ENCODE measurements at places on chromosomes 11 and 22.

- DNase-seq = no peak
Measured at GRCh38 chr11:12177739-12178338, 67.4 kb downstream of the MICAL2 start.

GRCh38 chr11:129248618-129249017 lies 56.5 kb upstream of the ARHGAP32 start:
- no peak for DNase-seq

DNA sequence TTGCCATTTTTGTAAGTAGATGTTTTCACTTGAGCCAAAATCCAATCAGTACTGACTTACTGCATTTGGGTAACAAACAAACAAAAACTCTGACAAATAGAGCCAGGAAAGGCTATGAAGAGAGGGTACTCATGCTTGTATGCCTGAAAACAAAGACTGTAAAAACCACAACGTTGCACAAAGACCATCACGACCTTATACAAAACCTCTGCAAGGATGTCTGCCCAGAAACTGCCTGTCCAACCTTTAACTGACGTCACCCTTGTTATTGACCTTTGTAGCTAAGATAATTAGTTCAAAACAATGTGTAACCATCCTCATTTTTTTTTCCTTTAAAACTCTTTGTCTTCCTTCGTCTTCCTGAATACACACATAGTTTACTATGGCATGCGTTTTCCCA lies 804 bp upstream of the CREBZF start:
- DNase-seq = no peak

DNA sequence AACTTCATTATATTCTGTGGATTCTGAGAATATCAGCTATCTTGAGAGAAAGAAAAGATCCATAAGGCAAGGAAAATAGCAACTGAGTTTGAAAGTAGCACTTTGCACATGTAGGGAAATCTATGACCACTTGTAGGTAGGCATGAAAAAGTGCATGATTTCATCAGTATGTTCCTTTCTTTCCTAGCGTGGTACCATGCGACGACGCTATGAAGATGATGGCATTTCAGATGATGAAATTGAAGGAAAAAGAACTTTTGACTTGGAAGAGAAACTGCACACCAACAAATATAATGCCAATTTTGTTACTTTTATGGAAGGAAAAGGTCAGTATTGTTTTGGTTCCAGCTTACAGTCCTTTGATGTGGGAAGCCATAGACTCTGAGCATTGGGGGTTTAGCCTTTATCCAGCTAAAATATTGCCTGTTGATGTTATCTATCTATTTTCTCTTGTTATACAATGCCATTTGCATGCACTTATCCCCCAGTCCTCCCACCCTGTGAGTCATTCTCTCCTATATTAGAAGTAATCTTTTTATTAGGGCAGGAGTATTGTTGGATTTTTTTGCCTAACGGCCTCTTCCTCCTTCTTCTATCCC lies 60.9 kb downstream of the KDM2A start:
- DNase-seq = no peak

- DNase-seq = no peak
Measured at GRCh38 chr11:126662035-126662790, 306.7 kb downstream of the ST3GAL4 start.

DNA sequence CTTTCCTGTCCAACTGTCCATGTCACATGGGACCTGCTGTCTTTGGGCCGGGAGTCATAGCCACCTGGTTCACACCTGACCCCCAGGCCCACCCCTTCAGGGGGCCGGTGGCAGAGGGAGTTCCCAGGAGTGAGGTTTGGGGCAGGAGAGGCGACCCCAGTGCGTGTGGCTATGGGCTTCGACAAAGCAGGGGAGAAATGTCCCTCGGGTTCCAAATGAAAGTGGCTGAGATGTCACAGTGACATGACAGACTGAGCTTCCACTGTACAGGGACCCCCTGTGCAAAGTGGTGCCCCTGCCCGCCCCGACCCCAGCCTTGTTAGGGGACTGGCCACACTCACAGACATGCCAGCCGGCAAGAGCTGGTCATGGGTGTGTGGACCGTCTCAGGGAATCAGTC lies 1297.0 kb downstream of the BRD1 start:
- DNase-seq = no peak

- no peak for DNase-seq
Measured at GRCh38 chr22:25492162-25492561, 72.3 kb upstream of the GRK3 start.

DNA sequence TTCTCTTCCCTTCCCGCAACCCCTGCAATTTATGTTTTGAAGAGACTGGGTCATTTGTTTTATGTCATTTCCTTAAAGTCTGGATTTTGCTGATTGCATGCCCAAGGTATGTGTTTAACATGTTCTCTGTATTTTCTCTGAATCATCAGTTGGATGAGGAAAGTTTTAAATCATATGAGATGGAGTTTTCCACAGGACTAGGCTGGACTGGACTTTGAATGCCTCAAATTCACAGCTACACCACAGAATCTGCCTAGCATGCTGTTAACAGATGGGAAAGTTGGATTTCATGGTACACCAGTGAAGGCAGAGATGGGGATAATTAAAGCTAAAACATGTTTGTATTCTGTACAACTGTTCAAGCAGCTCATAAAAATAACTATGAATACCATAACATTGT lies 62.6 kb downstream of the CWC15 start:
- DNase-seq = no peak

DNA sequence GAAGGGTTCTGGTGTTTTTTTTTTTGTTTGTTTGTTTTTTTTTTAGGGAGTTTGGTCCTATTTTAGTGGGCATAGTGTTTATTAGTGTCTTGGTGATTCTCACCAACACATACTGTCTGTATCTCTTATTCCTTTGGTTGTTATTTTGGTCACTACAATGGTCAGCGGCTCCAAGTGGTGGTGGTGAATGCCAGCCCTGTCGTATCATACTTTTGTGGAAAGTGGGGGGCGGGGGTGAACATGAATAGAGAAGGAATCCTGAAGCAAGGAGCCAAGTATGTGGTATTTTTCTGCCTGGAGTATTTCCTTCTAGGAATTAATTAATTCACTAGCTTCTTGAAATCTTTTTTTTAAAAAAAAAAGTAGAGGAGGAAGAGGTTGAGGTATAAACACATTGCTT lies 79.6 kb downstream of the GRK3 start:
- DNase-seq = no peak

DNA sequence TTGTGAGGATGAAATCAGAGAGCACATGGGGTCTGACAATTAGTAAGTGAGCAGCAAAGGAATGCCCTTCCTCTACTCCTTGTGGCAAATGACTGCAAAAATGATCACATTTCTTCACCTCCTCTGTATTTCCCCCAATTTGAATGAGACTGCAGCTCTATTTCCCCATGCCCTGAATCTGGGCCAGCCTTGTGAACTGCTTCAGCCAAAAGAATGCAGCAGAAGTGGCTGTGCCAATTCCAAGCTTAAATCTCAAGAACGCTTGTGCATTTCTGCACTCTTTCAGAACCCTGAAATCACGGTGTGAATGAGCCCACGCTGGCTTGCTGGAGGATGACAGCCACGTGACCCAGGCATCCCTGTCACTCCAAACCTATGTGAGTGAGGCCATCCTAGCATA lies 9.9 kb downstream of the SLC43A3 start:
- no peak for DNase-seq

- no peak for DNase-seq
Measured at GRCh38 chr11:126426820-126427749, 71.6 kb downstream of the ST3GAL4 start.

- DNase-seq = no peak
Measured at GRCh38 chr11:114172871-114173444, 113.4 kb downstream of the ZBTB16 start.

DNA sequence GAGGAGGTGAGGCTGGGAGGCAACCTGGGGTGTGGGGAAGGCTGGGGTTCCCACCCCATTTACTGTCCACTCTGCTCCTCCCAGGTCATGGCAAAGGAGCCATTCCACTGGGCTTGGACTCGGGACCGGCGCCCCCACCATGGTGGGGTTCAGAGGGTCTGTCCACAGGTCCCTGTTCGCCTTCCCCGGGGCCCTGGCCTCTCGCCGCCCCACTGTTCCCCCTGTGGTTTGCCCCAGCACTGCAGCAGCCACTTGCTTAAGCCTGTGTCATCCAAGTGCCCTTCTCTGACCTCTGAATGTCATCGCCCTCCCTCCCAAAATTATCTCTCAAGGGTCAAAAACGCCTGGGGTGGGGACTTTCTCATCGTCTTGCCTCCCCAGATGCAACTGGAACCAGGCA lies 2.6 kb downstream of the SPDYC start:
- DNase-seq = no peak

- no peak for DNase-seq
Measured at GRCh38 chr11:23729088-23729487, 767.8 kb upstream of the LUZP2 start.

GRCh38 chr22:31098632-31099110 lies 8.7 kb downstream of the SELENOM start:
- no peak for DNase-seq

GRCh38 chr22:35930933-35931332 lies 97.7 kb downstream of the RBFOX2 start:
- DNase-seq = no peak

DNA sequence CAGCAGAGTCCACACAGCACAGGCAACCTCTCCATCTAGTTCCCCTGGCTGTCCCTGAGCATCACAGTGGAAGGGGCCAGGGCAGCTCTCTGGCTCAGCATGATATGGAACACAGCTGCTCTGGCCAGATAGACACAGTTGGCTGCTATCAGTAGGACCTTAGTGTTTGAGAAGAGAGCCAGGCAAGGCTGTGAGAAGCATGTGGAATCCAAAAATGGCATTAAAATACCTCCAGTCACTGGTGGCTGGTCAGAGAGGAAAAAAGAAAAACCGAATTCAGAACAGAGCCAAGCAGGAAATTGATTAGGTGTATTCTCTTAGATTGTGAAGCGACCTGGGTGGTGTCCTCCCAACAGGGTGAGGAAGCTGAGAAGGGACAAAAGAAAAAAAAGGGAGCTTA lies 27.9 kb downstream of the SERPINH1 start:
- no peak for DNase-seq

- DNase-seq = no peak
Measured at GRCh38 chr11:126740846-126741245, 259.7 kb downstream of the KIRREL3 start.

DNA sequence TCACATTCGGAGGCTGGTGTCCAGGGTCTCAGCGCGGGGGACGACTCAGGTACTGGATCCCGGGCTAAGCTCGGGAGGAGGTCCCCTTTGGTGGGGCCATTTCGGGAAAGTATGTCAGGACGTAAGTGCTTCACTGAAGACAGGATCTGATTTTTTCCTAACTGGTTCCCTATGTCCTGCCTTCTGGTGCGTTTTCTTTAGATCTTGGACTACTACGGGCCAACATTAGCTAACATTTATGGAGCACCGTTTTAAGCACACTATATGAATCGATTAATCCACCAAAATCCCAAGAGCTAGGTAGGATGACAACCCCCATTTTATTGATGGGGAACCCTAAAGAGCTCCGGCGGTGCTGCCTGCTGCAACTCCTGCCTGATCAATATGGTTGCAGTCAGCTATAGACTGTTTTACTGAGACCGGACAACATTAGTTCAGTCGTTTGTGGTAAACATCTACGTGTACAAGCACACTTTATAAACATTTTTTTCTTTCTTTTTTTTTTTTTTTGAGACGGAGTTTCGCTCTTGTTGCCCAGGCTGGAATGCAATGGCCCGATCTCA lies 17.0 kb upstream of the WDR74 start:
- DNase-seq = no peak

GRCh38 chr22:42591987-42592386 lies 22.7 kb downstream of the POLDIP3 start:
- DNase-seq = no peak

DNA sequence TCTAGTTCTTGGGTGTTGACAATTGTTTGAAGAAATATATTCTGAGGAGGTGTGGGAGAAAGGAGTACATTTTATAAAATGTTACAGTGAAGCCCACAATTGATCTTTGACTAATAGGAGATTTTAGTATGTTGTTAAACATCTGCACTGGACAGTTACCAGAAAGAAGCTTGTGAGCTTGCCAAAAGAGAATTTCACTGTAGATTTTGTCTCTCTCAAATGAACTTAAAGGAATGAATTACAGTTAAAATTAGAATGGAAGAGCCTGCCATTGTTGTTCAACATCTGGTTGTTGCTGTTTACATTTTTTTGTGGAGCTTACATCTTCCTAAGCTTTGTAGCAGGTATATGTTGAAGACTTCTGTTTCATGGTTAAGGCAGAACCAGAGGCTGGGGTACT lies 620.5 kb upstream of the CCDC179 start:
- no peak for DNase-seq

DNA sequence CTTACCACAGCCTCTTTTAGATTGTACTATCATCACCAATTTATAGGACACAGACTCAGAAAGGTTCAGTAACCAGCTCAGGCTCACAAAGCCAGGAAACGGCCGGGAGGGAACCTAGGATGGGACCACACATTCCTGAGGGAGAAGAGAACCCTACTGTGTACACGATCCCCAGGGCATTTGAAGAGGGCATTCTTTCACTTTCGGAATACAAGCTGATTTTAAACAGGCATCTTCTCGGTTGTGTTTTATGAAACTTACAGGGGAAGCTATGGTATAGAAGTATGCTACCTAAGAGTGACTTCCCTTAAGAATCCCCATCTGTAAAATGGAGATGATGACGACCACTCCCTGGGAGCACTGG lies 19.0 kb downstream of the SMCO4 start:
- no peak for DNase-seq

GRCh38 chr11:65572356-65573051 lies at the start of gene FAM89B:
TSS of gene FAM89B (plus strand) at chr11:65572538. CDS start at chr11:65572670, 132 bp downstream.
- peak; percentile 89 for DNase-seq

DNA sequence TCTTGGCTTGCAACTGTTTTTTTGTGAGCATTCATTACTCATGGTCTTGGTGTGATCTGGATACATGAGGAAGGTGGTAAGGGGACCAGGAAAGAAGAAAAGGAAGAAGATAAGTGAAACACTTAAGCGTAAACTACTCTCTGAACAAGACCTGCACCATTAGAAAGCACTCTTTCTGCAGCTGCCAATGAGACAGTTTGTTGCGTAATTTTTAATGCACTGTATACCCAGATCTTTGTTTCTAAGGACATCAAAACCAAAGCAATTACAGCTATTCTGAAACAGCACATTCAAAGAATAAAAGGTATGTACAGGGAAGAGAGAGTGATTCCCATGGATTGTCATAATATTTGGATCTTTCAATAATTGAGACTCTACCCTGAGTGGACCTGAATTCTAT lies 147.4 kb downstream of the BLID start:
- no peak for DNase-seq

- DNase-seq = no peak
Measured at GRCh38 chr11:10255388-10256125, 38.5 kb downstream of the SBF2 start.

DNA sequence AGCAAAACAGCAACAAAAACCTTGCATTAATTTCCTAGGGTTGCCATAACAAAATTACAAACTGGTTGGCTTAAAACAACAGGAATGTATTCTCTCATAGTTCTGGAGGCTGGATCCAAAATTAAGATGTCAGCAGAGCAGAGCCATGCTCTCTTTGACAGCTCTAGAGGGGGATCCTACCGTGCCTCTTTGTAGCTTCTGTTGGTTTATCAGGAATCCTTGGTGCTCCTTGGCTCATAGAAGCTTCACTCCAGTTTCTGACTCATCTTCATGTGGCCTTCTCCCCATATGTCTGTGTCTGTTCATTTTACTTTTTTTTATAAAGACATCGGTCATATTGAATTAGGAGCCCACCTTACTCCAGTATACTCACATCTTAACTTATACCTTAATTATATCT lies 90.5 kb upstream of the POU2AF2 start:
- no peak for DNase-seq
